Activated T-helper 1 cell treated with anti-CD3 and anti-CD28 coated beads, Interleukin-2, amount 50 U/mL, for 16 hours (primary cell): ENCODE measurements at places on chromosomes 13 and 19.

- no peak for DNase-seq
Measured at GRCh38 chr19:1070931-1071791, 4.2 kb downstream of the ARHGAP45 start.

- no peak for DNase-seq
Measured at GRCh38 chr13:76759877-76760276, 126.3 kb downstream of the KCTD12 start.

DNA sequence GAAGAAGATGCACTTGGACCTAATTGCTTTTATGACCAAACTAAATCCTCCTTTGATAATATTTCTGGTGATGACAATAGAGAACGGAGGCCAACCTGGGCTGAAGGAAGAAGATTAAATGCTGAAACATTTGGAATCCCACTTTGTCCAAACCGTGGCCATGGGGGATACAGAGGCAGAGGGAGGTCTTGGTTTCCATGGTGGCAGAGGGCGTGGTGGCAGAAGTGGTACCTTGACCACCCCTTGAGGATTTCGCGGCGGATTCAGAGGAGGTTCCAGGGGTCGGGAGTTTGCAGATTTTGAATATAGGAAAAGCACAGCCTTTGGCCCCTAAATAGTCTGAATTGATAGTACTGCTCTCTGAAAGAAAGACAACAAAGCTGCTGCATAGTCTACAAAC lies 7.2 kb upstream of the LILRB3 start:
- no peak for DNase-seq

GRCh38 chr19:12779162-12779993 lies 4.0 kb upstream of the HOOK2 start:
- DNase-seq, result no peak

DNA sequence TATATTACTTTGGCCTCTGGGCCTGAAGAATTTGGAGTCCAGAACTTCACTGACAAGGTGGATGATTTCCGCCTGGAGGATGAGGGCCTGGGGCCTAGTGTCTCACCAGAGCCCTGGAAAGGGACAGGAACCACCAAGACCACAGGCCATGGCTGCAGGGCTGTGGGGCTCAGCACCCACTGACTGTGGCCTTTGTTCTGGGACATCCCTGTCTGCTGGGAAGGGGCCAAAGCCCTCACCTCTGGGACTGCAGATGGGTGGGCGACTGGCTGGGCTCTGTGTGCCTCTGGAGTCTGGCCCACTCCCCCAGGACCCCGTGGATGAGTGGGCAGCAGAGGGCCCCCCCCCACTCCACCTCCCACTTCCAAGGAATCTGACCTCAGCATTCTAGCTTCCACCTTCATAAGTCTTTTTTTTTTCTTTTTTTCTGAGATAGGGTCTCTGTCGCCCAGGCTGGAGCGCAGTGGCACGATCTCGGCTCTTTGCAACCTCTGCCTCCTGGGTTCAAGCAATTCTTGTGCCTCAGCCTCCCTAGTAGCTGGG lies 20.3 kb downstream of the CHST8 start:
- no peak for DNase-seq

DNA sequence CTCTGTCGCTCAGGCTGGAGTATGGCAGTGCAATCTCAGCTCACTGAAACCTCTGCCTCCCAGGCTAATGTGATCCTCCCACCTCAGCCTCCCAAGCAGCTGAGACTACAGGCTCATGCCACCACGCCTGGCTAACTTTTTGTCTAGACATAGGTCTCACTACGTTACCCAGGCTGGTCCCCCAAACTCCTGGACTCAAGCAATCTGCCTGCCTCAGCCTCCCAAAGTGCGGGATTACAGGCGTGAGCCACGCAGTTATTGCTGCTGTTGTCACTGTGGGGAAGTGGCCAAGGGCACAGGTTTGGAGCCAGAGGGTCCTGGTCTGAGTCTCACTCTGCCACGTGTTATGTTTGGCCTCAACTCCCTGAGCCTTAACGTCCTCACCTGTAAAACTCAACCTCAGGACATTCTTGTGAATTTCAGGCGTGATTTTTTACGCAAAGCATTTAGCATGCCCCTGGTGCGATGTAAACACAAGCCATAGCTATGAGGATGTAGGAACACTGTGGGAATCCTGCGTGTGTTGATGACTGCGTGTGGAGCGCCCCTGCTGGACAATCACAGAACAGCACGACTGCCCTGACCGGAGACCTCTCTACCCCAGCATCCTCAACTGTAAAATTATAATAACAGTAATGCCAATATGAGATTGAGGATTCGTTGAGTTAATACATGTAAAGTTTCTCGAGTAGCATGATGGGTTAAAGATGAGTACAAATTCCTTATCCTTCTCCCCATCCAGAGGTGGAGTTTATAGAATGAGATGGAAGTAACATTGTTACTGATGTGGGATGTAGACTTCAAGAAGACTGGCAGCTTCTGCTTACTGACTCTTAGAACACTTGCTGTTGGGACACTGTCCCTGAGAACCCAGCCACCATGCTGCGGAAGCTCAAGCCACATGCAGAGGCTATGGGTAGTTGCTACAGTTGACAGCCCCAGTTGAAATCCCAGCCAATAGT lies 41.8 kb upstream of the PNMA8B start:
- peak; percentile 54 for DNase-seq

- no peak for DNase-seq
Measured at GRCh38 chr13:57829496-57829895, 198.0 kb downstream of the PCDH17 start.

DNA sequence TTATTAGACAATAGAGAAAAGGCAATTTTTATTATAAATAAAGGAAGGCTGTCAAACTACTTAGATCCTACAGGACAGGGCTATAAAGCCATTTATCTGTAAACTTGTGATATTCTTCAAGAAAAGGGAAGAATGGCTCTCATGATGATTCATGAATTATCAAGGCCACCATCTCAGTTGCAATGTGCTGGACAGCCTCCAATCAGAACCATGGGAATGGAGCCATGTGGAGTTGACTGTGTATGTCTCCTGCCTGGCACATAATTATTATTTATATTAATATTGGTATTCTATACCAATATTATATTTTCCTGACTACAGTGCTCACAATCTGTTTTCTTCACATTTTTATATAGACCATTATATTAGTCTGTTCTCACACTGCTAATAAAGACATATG lies 560.5 kb upstream of the MIR17HG start:
- no peak for DNase-seq

- DNase-seq, result no peak
Measured at GRCh38 chr13:95426631-95427030, 125.4 kb upstream of the ABCC4 start.

- DNase-seq, result peak; percentile 20
Measured at GRCh38 chr19:58009666-58010301, 7.2 kb upstream of the ZNF606 start.
